Right renal pelvis (tissue), 4 donors: ENCODE measurements at places on chromosomes 5 and 9. TPM values are rescaled to one million over a fixed set of nuclear protein-coding genes. Genes with fewer than 3 reads are reported as not detected.

GRCh38 chr5:56479126-56479525 lies 246.0 kb upstream of the ANKRD55 start:
- no peak for DNase-seq

- DNase-seq: no peak
Observed at GRCh38 chr5:141001446-141001843, 35.2 kb downstream of the PCDHAC2 start.

CCDC180 gene
- 10.4 TPM for polyA plus RNA-seq

- DNase-seq: no peak
Observed at GRCh38 chr9:87564111-87564510, 66.4 kb downstream of the DAPK1 start.

CER1 gene
- polyA plus RNA-seq: 0.38 TPM

SLC34A3 gene
- polyA plus RNA-seq: 7.8 TPM

- DNase-seq: no peak
Observed at GRCh38 chr5:100299261-100299660, 235.9 kb upstream of the FAM174A start.

KCNN2 gene
- polyA plus RNA-seq: 7.4 TPM

SCGB3A2 gene
- polyA plus RNA-seq: 2.2 TPM

- no peak for DNase-seq
Observed at GRCh38 chr5:152221721-152222629, 183.1 kb downstream of the NMUR2 start.

GRCh38 chr9:72772661-72773060 lies 180.2 kb downstream of the ALDH1A1 start:
- no peak for DNase-seq

DNA sequence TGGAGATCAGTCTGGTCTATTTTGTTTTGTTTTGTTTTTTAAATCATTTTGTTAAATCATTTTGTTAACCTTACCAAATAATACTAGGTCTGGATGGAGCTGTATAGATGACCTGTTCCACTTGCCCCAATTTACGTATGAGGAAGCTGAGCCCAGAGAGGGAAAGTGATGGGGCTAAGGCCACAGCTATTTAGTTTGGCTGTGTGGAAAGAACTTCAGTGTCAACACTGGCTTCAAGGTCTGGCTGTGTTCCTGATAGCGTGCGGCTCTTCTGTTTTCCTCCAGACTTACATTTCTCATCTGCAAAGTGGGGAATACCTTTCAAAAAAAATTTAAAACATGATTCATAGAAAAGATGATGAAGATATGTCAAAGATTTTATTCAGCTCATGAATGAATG lies 112.5 kb downstream of the PTTG1 start:
- no peak for DNase-seq

DNA sequence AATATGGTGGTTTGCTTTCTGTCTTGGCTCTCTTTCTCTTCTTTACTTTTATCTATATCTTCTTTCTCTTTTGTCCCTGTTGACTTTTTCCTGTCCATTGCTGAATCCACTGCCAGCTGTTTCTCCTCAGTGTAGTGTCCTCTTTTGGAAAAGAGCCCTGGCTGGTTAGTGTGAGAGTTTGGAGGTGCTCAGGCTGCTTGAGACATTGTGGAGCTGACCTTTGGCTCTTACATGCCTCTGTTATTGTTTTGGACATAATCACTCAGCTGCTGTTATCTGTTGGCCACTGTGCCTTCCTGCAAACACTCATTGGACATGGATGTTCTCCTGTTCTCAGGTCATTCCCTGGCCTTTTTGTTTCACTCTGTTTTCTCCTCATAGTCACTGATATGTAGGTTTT lies 295.4 kb upstream of the RIOK2 start:
- DNase-seq: no peak

DNA sequence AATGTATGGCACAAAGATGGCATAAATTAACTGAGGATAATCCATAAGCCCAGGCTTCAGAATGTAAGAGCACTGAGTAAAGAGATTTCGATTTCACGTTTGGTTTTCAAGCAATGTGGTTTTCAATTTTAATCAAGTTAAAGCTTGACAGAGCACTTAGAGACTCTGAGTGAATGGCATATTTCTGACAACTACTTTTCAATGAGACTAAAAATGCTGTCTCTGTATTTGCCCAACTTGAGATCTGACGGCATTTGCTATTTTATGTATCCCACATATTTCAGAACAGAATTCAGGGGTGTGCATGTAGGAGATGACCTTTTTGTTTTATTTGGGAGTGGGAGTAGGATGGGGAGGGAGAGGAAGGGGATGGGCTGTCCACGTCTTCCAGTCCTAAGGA lies 280.3 kb upstream of the PANK3 start:
- no peak for DNase-seq

SHISAL2B gene
- polyA plus RNA-seq: not detected

DNA sequence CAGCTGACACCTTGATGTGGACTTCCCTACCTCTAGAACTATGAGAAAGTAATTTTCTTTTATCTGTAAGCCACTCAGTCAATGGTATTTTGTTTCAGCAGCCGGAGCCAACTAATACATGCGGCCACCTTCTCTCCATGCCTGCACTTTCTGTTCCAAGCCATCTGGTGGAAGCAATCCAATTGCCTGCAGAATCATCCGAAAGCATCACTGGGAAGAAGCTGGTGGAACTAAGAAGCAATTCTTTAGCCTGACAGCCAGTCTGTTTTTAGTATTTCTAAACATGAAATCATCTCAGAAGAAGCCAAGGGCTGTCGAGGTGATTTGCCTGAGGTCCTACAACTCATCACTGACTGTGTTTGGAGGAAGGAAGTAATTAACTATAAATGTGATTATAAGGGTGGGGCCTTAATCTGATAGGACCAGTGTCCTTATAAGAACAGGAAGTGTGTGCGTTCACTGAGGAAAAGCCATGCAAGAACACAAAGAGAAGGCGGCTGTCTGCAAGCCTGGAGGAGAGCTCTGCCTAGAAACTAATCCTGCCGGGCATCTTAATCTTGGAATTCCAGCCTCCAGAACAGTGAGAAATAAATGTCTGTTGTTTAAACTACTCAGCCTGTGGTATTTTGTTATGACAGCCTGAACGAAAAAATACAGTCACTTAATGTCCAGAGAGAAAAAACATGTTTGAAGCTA lies 49.1 kb downstream of the NXNL2 start:
- DNase-seq: no peak

GPRIN1 gene
- polyA plus RNA-seq: 1.3 TPM

- no peak for DNase-seq
Observed at GRCh38 chr9:111349766-111350165, 19.7 kb upstream of the OR2K2 start.

- no peak for DNase-seq
Observed at GRCh38 chr5:175826980-175827379, 44.4 kb upstream of the CPLX2 start.

AK3 gene
- 119 TPM for polyA plus RNA-seq

PCDHA6 gene
- 0.49 TPM for polyA plus RNA-seq

IL7R gene
- polyA plus RNA-seq: 1.3 TPM

TMEM215 gene
- 0.13 TPM for polyA plus RNA-seq

GRCh38 chr5:166509085-166509484 lies 1782.4 kb upstream of the WWC1 start:
- no peak for DNase-seq

- DNase-seq: no peak
Observed at GRCh38 chr5:157175071-157175612, 5.5 kb upstream of the ITK start.

- no peak for DNase-seq
Observed at GRCh38 chr9:136572828-136573625, 27.2 kb upstream of the NOTCH1 start.

- no peak for DNase-seq
Observed at GRCh38 chr5:158172005-158172404, 313.1 kb upstream of the CLINT1 start.

HAVCR2 gene
- 10.1 TPM for polyA plus RNA-seq

DNA sequence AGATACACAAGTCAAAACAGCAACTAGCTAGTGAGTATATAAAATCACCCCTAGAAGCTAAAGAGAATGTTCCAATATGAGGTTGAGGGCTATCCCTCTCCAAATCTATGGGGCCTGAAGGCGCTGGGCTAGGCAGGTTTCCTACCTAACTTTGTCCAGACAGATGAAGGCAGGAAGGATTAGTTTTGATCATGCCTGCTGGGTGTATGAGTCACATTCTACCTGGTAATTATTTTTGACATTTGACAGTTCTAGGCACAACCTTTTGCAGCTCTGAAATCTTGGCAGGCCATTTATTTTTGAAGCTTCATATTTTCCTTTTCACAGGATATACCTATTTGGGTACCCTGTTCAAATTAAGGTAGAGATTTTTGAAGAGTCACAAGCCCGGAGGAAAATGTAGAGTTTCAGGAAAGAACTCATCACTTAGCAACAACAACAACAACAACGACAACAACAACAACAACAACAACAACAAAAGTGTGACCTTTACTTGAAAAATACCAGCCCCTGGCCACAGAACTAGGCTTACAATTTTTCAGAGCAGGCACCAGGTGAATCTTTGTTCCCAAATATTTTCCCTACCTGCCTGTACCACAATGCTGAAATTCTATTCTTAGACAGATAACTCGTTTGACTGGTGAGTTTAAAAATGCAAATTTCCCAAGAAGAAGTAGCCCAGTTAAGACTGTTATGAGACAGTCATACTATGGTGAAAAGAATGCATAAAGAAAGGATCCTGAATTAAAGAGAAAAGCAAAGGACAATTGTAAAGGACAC lies 175.5 kb upstream of the TUT7 start:
- DNase-seq: no peak
